ENCODE measurements at places on chromosomes 11 and 22.

GRCh38 chr11:57202281-57202680 lies 20.5 kb downstream of the LRRC55 start:
- DNase-seq, result no peak

DNA sequence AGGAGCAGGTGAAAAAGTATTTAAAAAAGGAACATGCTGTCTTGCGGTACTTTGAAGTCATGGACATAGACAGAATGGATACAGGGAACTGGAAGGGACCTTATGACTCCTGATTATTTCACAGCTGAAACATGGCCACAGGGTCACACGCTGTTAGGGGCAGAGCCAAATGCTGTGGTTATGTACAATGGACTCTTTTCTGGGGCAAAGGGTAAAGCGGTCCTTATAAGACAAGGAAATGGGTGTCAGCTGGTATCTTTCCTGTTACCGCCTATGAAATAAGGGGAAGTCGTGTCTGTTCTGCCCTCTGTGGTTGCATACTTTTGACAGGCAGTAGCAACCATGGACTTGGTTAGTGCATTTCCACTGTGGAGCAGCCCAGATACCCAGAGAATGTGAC lies 12.8 kb upstream of the ST14 start:
- DNase-seq, result peak; percentile 38

DNA sequence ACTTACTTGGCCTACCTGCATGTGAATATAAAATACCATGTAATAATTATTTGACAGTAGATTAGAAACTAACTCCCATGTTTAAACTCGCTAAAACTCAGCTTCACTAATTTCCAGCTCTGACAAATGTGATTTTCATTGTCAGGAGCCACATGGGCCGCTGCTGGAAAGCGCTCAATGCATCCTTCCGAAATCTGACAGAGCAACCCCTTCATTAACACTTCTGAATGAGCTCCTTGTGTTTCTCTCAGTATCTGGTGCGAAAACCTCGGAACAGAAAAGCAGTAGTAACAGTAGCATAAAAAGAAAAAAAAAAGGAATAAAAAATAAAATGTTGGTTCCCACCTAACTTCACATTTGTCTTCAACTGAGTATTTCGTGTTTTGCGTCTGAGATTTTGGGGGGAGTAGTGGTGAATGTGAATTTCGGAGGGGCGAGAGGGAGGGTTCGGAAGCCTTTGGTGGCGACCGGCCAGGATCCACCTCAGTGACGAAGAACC lies 710 bp downstream of the MTCH2 start:
- peak; percentile 16 for DNase-seq

DNA sequence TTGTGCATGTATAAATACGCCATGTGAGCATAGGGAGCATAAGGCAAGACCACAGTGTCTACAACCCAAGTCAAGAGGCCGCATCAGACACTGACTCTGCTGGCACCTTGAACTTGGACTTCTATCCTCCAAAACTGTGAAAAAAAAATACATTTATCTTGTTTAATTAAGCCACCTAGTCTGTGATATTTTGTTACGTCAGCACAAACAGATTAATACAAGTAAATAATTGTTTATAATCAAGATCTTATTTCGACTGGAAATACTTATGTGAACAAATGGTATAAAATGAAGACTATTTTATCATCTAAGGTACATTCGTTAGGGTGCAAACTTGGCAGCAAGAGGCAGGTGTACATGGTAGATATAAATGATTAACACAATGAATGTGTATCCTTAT lies 599.3 kb upstream of the LRRC4C start:
- no peak for DNase-seq

DNA sequence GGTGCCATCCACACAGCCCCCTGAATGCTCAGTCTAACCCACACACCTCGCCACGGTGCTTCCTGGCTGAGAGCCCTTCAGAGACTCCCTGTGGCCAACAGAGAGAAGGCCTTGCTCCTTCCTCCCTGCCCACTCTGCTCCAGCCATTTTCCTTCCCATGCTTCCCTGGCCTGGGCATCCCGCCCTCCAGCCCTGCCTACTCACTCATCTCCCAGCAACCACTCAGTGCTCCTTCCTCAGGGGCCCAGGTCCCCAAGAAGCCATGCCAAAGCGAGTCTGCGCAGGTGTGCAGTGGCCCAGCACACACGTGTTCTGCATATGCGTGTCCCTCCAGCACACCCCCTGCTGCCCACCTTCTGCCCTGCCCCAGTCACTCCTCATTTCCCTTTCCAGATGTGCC lies 56.4 kb downstream of the NECTIN1 start:
- no peak for DNase-seq

- DNase-seq, result no peak
Observed at GRCh38 chr11:45844822-45845578, 2.3 kb upstream of the CRY2 start.

GRCh38 chr22:28054819-28055208 lies 135.8 kb upstream of the PITPNB start:
- DNase-seq, result no peak

- no peak for DNase-seq
Observed at GRCh38 chr11:115425250-115425649, 79.0 kb downstream of the CADM1 start.

DNA sequence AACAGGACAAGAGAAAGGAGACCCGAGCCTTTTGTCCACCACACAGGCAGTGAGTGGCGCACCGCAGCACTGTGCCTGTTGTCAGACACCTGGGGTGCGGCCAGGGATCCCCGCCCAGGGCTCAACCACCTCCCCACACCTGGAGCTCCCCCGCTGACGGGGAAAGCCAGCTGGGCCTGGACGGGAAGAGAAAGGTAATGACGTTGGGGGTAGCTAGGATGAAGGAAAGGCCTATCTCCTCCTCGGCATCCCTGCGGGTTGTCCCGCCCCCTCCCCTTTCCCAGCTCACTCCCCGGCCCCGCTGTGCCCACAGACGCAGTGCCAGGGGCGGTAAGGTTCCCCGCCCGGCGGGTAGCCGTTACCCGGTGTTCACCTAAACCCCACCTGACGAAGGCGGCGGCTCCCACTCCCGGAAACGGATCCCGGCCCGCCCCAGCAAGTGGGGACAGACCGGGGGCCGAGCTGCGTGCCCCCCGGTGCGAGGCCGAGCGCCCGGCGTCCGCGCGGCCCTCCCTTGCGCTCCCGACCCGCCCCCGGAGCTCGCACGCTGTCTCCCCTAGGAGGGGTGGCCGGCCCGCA lies 495 bp downstream of the HYOU1 start:
- peak; percentile 39 for DNase-seq

DNA sequence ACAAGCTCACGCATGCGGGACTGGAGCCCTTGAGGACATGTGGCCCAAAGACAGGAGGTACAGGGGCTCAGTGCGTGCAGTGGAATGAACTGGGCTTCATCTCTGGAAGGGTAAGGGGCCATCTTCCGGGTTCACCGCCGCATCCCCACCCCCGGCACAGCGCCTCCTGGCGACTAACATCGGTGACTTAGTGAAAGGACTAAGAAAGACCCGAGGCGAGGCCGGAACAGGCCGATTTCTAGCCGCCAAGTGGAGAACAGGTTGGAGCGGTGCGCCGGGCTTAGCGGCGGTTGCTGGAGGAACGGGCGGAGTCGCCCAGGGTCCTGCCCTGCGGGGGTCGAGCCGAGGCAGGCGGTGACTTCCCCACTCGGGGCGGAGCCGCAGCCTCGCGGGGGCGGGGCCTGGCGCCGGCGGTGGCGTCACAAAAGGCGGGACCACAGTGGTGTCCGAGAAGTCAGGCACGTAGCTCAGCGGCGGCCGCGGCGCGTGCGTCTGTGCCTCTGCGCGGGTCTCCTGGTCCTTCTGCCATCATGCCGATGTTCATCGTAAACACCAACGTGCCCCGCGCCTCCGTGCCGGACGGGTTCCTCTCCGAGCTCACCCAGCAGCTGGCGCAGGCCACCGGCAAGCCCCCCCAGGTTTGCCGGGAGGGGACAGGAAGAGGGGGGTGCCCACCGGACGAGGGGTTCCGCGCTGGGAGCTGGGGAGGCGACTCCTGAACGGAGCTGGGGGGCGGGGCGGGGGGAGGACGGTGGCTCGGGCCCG lies at the start of gene MIF:
TSS of gene MIF (plus strand) at position 439 of the 765 bp plus-strand sequence. CDS start at position 531, 92 bp downstream.
- DNase-seq, result peak; percentile 93

DNA sequence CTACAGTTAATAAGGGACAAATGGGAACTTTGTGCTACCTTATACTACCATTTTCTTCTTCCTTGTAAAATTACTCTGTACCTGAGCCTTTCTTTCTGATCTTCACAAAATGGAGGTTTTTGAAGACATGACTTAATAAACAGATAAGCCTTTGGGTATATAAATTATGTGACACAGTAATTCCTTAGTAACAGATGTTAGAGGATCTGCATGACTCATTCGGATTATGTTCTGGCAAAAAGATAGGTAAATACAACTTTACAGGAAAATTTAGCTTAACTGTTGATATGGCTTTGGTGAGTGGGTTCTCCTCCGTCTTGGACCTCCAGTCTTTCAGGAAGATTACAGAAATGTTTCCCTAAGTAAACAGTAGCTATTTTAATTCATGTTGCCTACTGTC lies 61.8 kb downstream of the BID start:
- peak; percentile 31 for DNase-seq

DNA sequence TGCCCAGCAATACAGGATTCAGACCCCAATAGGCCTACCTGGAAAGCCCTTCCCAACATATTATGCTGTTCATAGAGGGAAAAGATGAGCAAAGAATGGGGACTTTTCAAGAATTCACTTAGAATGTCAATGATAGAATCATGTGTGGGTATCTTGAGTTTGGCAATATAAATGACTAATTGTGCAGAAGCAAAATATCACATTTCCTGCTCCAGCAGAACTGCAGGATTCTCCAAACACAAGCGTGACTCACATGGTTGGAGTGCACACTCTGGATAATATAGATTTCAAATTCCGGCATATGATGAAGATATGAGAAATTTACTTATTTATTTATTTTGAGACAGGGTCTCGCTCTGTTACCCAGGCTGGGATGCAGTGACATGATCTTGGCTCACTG lies 12.5 kb upstream of the APOL5 start:
- DNase-seq, result peak; percentile 79

DNA sequence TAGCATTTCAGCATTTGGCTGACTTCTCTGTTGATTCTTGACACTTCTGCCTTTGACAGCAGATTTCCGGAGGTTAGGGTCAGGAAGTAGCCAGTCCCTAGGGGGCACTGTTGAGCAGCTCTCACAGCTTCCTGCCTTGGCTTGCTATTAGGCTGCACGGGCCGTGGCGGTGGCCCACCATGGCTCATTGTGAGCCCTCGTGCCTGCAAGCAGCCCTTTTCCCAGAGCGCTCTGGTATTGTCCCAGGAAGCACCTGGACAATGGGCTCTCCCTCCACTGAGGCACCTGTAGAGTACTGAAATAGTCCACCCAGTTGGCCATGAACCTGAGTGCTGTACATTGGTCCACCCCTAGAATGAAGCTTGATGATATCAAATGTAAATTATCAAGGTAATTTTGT lies 100.2 kb upstream of the GAL start:
- DNase-seq, result peak; percentile 26

DNA sequence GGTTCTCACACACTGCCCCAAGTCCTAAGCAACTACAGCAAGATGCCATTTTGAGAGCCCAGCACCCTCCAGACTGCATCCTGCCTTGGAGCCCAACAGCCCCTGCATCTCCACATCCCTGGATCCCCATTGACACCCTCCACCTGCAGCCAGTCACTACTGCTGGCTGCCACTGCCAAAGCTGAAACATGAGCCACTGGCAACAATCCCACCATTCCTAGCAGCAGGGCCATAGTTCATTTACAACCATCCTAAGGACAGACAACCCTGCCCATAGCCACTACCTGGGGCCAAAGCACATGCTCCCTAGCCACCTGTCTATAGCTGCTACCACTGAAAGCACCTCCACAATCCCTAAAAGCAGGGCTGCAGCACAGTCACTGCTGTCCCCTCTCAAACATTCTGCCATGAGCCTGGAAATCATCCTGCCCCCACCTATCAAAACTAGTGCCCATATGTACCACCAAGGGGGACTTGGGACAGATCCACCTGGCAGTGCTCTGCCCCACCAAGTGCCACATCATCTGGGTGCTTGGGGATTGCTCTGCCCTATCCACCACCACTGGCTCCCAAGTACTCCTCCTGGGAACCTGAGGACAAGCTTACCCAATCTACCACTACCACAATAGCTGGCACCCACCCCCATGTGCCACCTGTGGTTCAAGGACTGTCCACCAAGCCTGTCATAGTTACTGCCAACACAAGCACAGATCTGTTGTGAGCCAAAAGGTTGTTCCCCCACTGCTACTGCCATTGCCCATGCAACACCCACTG lies 138.8 kb upstream of the SOX6 start:
- no peak for DNase-seq

- DNase-seq, result no peak
Observed at GRCh38 chr11:121268581-121268980, 24.0 kb upstream of the SC5D start.

DNA sequence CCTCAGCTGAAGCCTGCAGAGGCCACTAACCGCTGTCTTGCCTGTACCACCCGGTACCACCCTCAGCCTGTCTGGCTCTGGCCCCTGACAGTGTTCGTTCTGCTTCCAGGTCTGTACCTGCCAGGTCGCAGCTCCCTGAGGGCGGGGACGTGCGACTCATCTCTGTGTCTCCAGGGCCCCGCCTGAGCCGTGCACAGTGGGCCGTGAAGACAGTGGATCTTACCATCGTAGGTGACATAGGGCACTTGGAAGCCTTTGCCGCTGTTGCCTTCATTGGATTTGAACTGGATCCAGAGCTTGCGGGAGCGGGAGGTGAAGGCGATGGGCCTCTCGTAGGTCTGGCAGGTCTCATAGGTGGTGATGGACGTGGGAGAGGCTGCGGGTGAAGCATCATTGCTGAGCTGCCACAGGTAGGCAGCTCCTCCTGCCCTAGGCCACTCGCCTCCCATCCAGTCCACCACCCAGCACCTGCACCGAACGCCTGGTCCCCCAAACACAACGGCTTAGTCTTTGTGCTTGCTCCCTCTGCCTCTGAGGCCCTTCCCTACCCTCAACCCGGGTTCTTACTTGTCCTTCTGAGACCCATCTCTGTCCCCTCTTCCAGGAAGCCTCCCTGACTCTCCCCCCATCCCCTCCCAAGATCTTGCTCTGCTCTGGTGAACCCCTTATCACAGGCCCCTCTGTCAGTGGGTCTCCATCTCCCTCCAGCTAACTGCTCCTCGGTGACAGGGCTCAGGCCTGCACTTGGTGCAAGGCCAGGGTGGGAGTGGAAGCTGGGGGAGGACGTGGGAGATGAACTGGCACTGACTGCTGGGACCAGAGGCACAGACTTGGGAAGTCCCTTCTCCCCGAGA lies 21.1 kb upstream of the TTLL12 start:
- no peak for DNase-seq

- no peak for DNase-seq
Observed at GRCh38 chr11:78699609-78700135, 125.0 kb upstream of the NARS2 start.

GRCh38 chr11:119172513-119172912 lies 4.0 kb downstream of the NLRX1 start:
- DNase-seq, result peak; percentile 45

- no peak for DNase-seq
Observed at GRCh38 chr11:76148231-76148630, 58.1 kb downstream of the WNT11 start.

DNA sequence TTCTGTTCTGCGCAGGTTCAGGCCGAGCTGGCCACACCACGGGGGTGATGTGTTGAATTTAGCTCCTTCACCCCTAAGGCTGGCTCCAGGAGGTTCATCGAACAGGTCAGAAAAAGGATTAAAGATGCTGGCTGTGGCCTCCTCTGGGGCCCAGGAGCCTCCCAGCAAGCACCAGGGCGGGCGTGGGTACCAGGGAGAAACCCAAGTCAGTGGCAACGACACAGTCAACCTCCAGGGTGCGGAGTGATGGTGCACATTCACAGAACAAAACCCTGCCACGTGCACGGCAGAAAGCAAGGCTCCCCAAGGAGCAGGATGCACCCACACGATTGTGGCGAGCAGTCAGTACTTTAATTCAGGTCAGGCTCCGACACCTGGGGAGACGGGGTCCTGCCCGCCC lies 10.8 kb downstream of the C11orf24 start:
- no peak for DNase-seq

Measured in lung microvascular endothelial cell (primary cell).